ENCODE measurements at places on chromosomes 7 and 10. TPM values are rescaled to one million over a fixed set of nuclear protein-coding genes. Genes with fewer than 3 reads are reported as not detected.

DNA sequence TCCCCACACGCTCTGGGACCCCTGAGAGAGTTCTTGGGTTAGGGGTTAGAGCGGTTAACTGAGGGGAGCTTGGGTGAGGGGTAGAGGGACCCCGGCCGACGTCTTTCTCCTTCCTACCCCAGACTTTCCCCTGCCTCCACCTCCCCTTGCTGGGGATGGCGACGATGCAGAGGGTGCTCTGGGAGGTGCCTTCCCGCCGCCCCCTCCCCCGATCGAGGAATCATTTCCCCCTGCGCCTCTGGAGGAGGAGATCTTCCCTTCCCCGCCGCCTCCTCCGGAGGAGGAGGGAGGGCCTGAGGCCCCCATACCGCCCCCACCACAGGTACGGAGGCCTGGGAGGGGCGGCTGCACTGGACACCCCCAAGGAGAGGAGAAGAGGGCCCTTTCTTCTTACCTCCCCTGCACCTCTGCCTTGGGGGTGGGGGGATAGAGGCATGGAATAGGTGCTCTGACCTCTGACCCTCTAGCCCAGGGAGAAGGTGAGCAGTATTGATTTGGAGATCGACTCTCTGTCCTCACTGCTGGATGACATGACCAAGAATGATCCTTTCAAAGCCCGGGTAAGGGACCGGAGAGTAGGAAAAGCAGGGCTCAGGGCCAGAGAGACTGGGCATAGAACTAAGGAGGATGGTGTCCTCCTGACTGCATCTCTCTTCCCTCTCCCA, 1.1 kb downstream of the ZYX start:
- DNase-seq = no peak

Gene COL17A1
- total RNA-seq = 159 TPM

GRCh38 chr10:24762161-24762924, 38.7 kb upstream of the ARHGAP21 start:
- no peak for DNase-seq

DNA sequence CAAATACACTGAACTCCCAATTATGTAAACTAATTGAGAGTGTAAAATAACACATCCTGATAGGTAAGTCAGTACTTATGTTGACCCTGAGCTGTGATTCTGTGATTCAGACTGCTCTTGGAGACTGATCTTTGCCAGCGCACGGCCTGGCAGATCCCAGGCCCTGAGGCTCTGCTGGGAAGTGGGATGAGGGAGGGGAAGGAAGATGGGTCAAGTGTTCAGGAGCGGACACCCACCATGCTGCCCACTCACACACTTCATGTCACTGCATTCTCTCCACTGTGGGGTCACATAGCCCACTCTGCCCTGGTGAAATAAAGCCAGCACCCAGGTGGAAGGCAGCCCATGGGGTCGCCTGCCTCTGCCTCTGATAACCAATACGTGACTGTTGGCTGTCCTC, 226.2 kb downstream of the TNS3 start:
- DNase-seq = no peak

Gene SLC26A5
- total RNA-seq = not detected

Gene ERLIN1
- total RNA-seq = 55.9 TPM

DNA sequence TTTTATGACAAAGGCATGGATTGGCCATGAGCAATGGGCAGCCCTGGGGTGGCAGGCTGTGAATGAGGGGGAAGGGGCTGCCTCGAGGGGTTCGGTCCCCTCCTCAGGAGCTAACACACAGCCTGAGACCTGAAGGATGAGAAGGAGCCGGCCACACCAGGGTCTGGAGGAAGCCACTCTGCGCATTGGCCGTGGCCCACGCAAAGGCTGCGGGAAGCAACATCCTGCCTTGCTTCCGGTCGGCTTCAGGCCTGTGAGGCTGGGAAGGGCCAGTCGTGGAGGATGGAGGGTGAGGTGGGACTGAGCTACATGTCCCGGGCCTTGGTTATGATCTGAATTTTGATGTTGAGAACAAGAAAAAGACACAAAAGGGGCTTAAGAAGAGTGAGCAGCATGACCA, 49.4 kb downstream of the RGS10 start:
- DNase-seq = no peak

GRCh38 chr7:134307320-134307719, 9.4 kb downstream of the SLC35B4 start:
- no peak for DNase-seq

Gene TRIL
- total RNA-seq = 0.52 TPM

Measured in left colon (tissue), 2 donors.